ENCODE measurements at places on chromosomes 16 and 17.

DNA sequence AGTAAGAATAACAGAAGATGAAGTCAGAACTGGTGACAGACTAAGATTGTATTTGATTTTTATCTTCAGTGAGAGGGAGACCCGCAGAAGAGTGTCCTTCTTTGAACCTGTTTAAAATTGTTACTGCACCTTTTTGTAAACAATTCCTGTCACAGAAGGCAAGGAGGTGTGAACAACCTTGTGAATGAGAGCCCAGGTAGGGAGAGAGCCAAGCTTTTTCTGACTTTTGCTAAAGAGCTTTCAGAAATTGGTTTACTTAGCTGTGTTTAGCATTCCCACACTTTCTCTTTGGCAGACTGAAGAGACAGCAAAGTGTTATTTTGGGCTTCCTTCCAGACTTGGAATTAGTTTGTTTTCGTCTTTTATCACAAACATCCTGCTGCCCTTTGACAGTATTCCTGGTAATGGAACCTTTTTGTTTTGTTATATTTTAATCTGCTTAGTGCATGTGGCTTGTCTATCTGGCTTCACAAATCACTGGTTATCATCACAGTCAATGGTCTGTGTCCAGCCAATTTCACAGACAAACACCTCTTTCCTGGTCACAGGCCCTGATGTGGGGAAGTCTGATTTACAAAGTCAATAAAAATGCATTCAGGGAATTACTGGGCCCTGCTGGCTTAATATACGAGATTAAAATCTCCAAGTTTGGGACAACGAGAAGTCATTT, 85.7 kb upstream of the HS3ST2 start:
- DNase-seq = no peak

DNA sequence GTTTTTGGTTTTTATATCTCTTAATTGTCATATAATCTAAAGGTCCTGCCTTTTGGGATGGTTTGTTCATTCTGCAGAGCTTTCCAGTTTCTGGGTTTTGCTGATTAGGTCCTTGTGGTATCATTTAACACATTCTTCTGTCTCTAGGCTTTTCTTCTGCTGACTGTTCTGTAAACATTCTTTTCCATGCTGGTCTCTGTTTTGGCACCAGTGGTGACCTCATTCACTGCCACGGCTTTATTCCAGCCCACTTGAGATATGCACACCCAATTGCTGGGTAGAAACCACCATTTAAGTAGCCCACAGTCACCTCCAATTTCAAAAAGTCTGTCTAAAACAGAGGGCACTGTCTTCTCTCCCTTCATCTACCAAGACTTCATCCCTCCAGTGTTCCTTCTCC, 31.1 kb upstream of the COX10 start:
- peak; percentile 46 for DNase-seq

DNA sequence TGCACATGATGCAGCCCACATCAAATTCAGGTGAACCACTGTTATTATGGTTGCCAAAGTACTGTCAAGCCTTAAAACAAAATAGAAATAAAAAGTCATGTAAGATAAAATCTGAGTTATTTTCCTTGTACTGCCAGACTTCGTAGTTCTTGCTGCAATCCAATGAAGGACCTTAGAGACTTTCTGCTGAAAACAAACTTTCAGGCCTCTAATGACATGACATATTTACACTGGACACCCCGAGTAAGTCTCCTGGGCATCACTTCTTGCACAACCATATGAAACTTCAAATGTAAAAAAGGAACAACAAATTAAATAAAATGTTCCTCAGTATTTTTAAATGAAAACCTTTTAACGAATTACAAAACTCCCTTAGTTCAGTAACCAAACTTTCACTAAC, 66.7 kb downstream of the TOX3 start:
- no peak for DNase-seq

- no peak for DNase-seq
These were observed 22.5 kb upstream of the ADCY9 start for GRCh38 chr16:4138713-4139112.

GRCh38 chr16:69322343-69322742, 8.0 kb downstream of the PDF start:
- DNase-seq = no peak

- no peak for DNase-seq
These were observed 4.4 kb upstream of the HASPIN start for GRCh38 chr17:3719265-3719664.

- no peak for DNase-seq
These were observed 6.7 kb downstream of the CEP295NL start for GRCh38 chr17:78896091-78896833.

- peak; percentile 59 for DNase-seq
These were observed 1.0 kb upstream of the SALL1 start for GRCh38 chr16:51151961-51152663.

GRCh38 chr17:78014646-78015045, 56.1 kb downstream of the TNRC6C start:
- DNase-seq = no peak

GRCh38 chr17:37740915-37741314, 3.9 kb downstream of the HNF1B start:
- no peak for DNase-seq

GRCh38 chr16:50581845-50582244, 33.6 kb downstream of the NKD1 start:
- DNase-seq = no peak
